ENCODE measurements at places on chromosomes 2 and 18.

GRCh38 chr18:14937271-14937670, 189.3 kb downstream of the ANKRD30B start:
- no peak for DNase-seq

DNA sequence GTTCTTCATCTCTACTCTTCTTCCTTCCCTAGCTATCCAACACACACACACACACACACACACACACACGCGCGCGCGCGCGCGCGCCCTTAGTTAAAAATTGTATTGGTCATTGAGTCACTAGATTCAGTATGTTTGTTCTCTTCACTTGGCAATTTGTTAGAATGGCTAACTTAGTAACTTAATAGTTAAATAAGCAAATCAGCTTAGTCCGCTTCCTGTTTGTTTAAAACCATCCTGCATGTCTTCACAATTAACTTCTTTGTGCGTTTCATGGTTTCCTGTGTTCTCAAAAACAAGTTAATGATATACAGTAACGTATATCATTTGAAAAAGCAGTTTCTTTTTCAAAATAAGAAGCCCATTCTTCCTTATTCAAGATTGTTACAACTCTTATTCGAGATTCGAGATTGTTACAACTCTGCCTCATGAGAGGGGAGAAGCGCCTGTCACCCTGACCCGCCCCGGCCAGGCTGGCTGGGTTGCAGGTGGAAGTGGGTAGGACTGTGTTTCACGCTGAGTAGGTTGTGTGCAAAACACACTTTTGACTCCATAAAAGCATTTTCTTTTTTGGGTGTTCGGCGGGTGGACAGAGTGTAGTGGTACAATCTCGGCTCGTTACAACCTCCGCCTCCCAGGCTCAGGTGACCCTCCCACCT, 9.5 kb upstream of the CNNM3 start:
- DNase-seq, result no peak

GRCh38 chr2:29281916-29282247, 166.7 kb downstream of the CLIP4 start:
- no peak for DNase-seq

- DNase-seq, result no peak
These were observed 80.9 kb downstream of the BCL2 start for GRCh38 chr18:63238693-63239075.

DNA sequence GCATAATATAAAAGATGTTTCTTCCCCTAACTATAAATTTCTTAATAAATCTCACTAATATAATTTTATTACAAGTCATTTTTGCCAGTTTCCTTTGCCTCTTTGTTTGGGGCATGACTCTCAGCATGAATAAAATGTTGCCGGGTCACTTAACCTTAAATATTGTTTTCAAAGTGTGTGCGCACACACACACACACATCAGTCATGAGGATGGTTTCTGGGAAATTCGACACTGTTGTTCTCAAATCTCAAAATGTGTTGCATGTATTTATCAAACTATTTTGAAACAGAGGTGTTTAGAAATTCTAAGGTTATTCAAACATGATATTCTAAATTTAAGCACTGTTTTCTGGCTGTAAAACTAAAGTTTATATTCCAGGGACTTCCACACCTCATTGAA, 31.5 kb downstream of the FAP start:
- no peak for DNase-seq

- DNase-seq, result peak; percentile 4
These were observed 50.4 kb upstream of the CYRIA start for GRCh38 chr2:16716024-16716423.

DNA sequence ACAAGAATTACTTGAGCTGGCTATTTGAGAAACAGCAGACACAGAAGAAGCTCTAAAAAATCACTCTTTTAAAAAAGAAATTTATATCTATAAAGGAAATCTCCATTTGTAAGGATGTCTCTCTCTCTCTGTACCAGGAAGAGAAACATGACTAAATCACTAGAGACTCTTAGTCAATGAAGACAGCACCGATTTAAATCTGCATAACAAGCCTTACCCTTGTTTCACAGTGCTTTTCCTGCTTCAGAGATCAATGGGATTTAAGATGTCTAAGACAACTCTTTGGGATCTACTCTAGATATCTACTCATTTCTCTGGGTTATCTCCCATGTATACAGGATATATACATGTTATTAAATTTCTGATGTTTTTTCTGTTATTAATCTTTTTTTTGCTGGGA, 359.2 kb upstream of the RND3 start:
- no peak for DNase-seq
